ENCODE measurements at places on chromosomes 5 and 9.

DNA sequence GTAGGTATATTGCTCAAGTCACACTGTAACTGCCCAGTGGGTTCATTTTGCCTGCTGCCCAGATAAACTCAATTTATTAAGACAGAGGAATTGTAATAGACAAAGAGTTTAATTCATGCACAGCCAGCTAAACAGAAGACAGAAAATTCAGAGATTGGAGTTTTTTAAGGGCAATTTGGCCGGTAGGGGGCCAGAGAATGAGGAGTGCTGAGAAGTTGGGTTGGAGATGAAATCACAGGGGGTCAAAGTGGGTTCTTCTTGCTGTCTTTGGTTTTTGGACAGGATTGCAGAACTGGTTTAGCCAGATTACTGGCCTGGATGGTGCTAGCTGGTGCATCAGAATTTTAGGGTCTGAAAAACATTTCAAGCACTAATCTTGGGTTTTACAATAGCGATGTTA lies 20.7 kb upstream of the IL33 start:
- DNase-seq: no peak

DNA sequence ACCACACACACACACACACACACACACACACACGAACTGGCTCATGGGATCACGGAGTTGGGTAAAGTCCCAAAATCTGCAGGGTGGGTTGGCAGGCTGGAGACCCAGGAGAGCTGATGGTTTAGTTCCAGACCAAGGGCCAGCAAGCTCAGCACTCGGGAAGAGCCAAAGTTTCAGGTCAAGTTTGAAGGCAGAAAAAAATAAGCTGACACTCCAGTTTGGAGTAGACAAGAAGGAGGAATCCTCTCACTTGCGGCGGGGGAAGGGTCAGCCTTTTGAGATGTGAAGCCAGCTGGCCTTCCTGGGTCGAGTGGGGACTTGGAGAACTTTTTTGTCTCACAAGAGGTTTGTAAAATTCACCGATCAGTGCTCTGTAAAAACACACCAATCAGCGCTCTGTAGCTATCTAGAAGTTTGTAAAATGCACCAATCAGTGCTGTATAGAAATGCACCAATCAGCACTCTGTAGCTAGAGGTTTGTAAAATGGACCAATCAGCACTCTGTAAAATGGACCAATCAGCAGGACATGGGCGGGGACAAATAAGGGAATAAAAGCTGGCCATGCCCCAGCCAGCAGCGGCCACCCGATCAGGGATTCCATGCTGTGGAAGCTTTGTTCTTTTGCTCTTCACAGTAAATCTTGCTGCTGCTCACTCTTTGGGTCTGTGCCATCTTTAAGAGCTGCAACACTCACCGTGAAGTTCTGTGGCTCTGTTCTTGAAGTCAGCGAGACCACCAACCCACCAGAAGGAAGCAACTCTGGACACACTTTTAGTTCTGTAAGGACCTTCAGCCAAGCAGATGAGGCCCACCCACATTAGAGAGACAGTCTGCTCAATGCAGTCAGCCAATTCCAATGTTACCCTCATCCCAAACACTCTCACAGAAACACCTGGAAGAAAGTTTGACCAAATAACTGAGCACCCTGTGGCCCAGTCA lies 37.8 kb upstream of the UNC5A start:
- DNase-seq: no peak

GRCh38 chr5:175590471-175590881 lies 67.4 kb upstream of the HRH2 start:
- no peak for DNase-seq

- no peak for DNase-seq
Measured at GRCh38 chr5:135025730-135026644, 8.0 kb downstream of the PITX1 start.

DNA sequence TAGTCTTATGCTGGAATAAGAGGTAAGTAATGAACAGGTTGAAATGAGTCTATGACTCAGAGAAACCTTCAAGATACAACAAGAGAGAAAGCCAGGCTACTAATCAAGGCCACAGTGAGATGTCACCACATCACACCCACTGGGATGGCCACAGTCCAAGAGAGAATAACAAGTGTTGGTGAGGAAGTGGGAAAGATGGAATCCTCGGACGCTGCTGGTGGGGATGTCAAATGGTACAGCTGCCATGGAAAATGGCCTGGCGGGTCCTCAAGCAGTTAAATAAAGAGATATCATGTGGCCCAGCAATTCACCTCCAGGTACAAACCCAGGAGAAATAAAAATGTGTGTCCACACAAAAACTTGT lies 41.9 kb upstream of the NEURL1B start:
- no peak for DNase-seq

DNA sequence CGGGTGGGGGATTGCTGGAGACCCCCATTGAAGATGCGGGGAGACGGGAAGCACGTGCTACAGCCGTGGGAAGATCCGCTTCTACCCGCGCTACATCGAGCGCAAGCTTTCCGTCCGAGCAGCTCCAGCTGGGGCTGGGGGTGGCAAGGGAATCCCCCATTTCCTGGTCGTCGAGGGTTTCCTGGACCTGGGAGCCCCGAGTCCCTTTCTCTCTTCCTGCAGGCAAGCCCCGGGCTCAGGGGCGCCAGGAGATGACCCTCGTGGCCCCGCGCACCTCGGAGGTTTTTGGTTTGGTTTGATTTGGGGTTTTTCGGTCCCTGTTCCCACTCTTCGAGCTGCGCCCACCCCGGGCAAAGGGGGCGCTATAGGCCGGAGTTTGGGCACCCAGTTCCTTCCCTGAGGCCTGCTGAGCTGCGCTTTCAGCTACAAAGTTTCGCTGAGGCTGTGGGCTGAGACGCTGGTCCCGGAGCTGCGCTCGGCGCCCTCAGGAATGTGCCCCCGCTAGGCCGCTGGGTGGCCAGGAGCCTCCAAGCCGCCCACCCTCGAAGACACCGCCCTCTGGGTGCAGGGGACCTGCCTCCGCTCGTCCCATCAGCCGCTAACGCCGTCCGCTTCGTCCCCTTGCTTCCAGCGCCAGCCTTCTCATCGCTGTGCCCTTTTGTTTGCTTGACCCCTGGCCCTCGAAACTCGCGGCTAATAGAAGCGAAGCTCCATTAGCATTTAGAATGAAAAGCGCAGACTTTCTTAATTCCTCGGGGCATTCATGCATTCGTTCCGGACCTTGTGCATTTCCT lies 2.9 kb downstream of the NR4A3 start:
- DNase-seq: no peak

GRCh38 chr5:51968756-51969155 lies 585.5 kb downstream of the ISL1 start:
- no peak for DNase-seq

DNA sequence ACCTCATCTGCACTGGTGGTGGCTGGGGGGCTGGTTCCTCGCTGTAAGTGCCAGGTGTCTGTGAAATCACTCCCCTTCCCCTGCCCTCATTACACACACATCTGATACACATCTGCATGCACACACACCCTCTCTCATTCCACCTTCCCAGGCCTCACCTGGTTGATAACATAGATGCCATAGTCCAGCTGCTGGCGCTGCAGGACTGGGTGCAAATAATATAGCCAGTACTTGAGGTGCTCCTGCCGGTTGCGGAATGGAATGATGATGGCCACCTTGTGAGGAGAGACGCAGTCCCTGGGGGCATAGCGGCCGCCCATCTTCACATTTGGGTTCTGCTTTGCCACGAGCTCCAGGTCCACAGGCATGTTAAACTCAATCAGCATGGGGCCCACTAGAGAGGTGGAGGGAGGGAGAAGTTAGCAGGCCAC lies 32.1 kb downstream of the B4GALT1 start:
- no peak for DNase-seq

DNA sequence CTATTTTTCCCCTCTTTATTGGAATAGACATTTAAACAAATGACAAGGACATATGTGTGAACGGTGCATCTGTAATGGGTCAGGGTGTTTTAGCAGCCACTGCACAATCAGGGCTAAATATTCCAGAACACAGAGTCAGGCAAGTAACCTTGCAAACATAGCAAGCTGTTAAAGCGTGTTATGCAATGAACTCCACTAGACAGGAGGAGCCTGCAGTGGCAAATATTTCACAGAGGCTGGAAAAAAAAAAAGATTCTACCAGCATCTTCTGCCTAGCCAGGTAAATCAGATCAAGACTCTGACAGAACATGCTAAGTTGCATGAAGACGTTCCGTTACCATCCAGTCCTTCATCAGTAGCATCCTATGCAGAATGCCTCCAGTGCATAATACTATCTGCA lies 171.8 kb downstream of the SEMA5A start:
- no peak for DNase-seq

GRCh38 chr9:125906144-125906543 lies 159.0 kb downstream of the PBX3 start:
- DNase-seq: no peak

DNA sequence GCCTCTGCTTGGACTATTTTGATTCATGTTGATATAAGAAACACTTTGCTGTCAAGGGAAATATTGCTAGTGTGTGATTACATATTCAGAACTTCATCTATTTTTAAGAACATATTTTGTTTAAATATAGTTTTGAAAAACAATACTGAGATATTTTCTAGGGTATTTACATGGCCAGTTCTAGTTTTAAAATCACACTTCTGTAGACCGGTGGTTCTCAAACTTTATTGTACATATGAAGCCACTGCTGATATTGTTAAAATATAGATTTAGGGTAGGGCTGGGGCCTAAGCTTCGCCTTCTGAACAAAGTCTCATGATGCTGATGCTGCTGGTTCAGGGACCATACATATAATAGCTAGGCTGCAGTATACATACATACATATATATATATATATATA lies 1000.0 kb downstream of the PTPRD start:
- DNase-seq: no peak

GRCh38 chr5:33367416-33367815 lies 73.3 kb upstream of the TARS1 start:
- no peak for DNase-seq

DNA sequence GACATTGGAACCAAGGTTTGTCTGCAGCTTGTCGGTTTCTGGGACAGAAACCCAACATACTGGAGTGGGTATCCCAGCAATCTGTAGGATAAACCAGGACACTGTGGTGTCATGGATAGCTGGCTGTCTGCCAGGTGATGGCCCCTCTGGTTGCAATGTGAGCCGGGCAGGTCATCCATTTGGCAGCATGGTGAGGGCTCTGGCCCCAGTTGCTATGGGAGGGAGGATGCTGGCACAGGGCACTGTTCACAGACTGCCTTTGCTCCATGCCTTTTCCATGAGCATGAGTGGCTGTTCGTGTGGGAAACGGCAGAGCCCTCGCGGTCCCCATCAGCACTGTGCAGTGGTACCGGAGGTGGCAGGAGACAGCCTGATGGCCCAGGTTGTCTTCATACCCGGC lies 6.4 kb downstream of the S1PR3 start:
- no peak for DNase-seq

DNA sequence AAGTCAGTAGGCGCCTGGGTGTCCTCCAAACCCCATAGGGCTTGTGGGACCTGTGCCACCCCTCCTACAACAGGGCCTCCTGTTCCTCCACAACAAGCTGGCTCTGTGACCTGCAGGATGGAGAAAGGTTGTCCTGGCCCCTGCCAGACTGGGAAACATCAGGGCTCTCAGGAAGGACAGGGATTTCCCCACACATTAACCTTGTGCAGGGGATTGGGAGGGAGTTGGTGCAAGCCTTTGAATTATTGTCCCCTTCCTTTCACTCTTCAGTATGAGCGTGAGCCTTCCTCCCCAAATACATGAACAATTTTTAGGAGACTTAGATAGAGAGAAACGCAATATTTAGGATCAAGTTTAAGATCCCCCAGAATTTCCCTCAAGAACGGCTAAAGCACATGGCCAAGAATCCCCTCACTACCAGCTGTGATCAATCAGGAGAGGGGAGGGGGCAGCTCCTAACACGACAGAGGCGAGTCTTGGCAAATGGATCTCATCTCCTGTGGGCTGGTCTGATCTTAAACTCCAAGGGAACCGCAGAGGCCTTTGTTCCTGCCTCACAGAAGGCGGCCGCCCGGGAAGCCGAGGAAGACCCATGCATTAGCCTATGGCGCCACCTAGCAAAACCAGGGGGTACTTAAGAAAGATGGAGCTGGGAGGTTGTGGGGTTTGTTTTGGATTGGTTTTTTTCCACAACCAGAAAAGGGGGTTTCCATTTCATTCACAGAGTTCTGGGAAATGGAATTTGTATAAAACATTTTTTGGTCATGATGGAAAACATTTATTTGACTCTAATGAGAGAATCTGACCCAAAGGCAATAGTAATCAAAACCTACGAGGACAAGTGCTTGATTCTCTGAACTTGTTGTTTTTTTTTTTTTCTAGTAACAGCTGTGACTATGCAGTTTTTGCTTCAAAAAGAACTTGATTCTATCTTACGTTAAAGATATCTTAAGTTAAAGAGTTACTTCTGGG lies 36.1 kb upstream of the OSMR start:
- no peak for DNase-seq

DNA sequence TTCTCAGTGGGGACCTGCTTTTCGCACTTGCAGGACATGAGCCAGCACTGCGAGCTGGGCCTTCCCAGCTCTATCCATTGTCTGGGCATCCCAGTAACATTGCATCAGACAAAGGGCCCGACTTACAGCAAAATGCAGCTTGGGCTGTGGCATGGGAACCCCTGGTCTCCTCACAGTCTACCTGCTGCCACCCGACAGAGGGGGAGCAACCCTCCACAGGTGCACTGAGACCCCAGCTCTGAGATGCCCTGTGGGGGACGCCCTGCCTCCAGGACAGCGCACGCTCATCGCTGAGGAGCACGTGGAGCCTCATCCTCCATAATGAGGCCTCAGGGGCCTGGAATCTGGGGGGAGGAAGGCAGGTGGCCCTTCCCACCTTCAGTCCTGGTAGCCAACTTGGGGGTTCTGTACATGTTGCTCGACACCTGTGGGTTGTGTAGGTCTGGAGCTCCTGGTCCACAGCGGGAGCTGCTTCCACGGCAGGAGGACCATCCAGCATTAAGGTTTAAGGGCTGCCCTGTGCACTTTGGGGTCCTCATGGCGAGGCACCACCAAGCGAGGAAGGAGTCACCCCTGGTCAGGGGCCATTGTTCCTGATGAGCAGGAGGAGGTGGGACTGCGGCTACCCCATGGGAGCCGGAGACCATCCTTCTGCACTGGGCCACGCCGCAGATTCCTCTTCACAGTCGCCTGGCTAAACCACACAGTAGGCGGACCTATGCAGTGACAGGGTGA lies 376.5 kb upstream of the IRX1 start:
- no peak for DNase-seq

GRCh38 chr5:180602481-180603075 lies 11.3 kb upstream of the SCGB3A1 start:
- no peak for DNase-seq

DNA sequence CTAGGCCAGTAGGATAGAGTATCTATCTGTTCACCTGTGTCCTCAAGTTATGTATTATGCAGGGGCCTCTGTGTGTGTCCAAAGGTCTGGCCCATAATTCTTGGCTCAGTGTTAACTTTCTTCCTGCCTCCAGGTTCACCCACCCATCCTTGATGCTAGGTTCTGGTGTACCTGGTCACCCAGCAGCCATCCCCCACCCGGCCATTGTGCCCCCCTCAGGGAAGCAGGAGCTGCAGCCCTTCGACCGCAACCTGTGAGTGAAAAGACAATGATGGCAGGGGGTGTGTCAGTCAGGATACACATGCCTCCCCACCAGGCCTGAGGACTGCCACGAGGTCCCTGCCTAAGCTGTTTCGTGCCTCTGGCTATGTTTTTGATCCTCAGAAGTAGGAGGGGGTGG lies 27.6 kb downstream of the TCF7 start:
- DNase-seq: no peak

GRCh38 chr5:110686270-110686669 lies 40.2 kb downstream of the TMEM232 start:
- DNase-seq: no peak
